ENCODE measurements at places on chromosomes 4 and X.

DNA sequence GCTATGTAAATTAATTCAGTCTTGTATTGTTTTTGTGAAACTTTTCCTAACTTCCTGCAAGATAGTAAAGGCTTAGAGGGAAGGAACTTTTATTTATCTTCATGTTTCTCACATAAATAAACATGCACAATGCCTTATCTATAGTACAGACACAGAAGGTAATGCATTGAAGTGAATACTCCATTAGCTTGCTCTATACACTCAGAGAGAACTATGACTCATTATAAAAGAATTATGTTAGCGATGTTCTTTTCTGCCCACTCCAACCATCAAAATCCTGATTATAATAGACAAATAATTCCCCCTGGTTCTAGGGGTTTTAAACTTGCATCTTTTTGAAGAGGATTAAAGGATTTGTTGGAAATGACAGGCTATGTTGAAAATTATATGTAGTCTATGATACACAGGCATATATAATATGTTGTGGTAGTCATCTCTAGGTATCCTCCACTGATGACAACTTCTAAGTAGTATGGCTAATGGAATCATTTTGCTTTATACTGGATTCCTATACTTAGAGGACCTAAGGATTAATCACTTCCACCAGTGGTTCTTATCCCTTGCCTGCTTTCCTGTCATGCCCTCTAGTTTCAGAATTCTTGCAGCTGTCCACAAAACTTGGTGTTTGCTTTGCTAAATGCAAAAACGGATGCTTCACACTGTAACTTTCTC, 115.7 kb downstream of the NDST4 start:
- DNase-seq: no peak

- DNase-seq: no peak
Observed at GRCh38 chr4:149187726-149188125, 627.9 kb downstream of the IQCM start.

DNA sequence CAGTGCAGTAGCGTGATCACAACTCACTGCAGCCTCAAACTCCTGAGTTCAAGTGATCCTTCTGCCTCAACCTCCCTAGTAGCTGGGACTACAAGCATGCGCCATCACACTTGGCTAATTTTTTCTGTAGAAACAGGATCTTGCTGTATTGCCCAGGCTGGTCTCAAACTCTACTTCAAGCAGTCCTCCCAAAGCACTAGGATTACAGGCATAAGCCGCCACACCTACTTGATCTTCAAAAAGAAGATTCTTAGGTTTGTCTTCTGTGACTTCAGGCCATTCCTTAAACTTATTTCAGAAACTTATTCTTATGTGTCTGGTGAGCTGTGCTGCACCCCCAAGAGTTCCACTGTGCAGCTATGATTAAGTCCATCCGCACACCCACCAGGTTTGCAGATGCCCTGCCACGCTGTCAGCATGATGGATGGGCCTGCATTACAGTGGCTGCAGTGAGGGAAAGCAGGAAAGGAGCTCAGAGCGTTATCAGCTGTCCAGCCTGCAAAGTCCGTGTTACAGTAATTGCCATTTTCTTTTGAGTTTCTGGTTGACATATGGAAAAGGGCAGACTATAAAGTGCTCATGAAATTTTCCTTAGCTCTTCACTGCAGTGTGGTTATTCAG, 146.6 kb downstream of the AASDH start:
- no peak for DNase-seq

GRCh38 chrX:20253232-20253543, 13.5 kb downstream of the RPS6KA3 start:
- DNase-seq: no peak

- no peak for DNase-seq
Observed at GRCh38 chr4:2837110-2837903, 6.3 kb upstream of the ADD1 start.

GRCh38 chrX:152813206-152813605, 17.4 kb downstream of the CETN2 start:
- DNase-seq: no peak

GRCh38 chr4:7435471-7436061, 836 bp upstream of the PSAPL1 start:
- DNase-seq: no peak

- no peak for DNase-seq
Observed at GRCh38 chr4:112801341-112801740, 164.4 kb downstream of the LARP7 start.

GRCh38 chr4:84232309-84233095, 266.6 kb downstream of the NKX6-1 start:
- no peak for DNase-seq
